ENCODE measurements at places on chromosomes 5 and 9.
A peak's percentile ranks its signal among the peaks of the same experiment; 100 is the strongest.

- no peak for DNase-seq
Measured at GRCh38 chr9:81112627-81113452, 576.5 kb downstream of the TLE1 start.

DNA sequence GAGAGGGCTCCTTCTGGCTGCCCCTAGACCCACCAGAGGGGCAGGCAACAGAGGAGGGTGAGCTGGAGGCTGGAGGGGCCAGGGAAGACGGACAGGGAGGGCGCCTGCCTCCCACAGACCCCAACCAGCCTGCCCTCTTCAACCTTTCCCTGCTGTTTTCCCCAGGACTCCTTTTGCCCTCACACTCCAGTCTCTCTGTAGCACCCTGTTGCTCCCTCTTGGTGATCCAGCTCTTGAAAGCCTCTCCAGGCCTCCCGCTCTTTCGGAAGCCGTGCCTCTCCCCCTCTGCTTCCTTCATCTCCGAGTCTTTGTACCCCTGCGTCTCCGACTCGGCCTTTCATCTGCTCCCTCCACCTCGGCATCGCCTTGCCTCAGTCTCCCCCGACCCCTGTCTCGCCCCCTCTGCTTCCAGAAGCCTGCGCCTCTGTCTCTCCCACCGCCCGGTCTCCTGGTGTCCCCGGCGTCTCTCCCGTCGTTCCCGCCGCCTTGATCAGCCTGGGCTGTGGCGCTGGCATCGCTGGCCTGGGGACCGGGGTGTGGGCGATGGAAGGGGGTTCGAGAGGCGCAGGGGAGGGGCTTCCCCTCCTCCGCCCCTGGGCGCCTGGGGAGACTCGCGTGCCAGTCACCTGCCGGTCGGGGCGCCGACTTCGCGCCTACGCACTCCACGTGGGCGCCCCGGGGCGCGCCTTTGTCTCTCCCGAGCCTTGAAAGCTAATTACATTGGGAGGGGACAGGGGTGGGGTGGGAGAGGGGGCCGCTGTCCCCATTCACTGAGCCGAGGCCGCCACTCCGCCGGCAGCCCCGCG is 5.3 kb upstream of the PRDM12 start:
- no peak for DNase-seq

- no peak for DNase-seq
Measured at GRCh38 chr5:153793699-153794098, 245.0 kb downstream of the FAM114A2 start.

GRCh38 chr5:118789366-118789765 is 199.0 kb downstream of the DTWD2 start:
- no peak for DNase-seq

- DNase-seq = no peak
Measured at GRCh38 chr5:138037907-138038633, 5.2 kb upstream of the FAM13B start.

- peak; percentile 16 for DNase-seq
Measured at GRCh38 chr5:108251350-108251749, 130.5 kb downstream of the FBXL17 start.

DNA sequence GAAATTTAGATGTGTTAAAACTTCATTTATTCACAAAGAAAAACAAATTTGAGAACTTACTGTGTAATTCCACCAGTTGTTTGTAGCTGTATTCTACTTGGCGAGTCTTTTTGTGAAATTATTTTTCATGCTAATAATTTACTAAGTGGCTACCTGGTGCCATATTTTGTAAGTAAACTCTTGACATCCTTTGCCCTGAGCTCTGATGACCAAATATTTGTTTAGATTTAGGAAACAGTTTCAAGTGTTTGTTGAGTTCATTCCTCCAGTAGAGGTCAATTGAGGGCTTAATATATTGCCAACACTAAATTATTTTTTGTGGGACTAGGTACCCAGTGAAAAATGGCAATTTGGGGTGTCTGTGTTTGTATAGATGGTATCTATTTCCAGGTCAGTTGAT is 3.7 kb downstream of the CNTLN start:
- no peak for DNase-seq

GRCh38 chr9:557601-558201 is 283.8 kb upstream of the DMRT1 start:
- DNase-seq = no peak

DNA sequence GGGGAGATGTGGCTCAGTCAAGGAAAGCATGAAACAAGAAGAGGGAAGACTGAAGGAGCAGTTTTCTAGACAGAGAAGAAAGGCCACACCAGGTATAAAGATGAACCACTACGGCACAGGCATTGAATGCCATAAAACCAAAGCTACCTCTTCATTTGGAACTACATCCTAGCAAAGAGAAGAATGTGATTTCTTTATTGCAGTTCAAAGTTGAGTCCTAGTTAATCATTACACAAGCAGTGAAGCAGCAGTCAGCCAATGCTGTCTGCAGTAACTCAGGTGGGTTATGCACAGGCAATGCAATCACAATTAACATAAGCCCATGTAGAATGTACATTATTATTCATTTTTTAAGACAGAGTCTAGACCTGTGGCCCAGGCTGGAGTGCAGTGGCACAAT is 21.7 kb upstream of the PCAT7 start:
- DNase-seq = no peak

GRCh38 chr9:34501889-34502425 is 20.8 kb downstream of the ENHO start:
- DNase-seq = peak; percentile 96

DNA sequence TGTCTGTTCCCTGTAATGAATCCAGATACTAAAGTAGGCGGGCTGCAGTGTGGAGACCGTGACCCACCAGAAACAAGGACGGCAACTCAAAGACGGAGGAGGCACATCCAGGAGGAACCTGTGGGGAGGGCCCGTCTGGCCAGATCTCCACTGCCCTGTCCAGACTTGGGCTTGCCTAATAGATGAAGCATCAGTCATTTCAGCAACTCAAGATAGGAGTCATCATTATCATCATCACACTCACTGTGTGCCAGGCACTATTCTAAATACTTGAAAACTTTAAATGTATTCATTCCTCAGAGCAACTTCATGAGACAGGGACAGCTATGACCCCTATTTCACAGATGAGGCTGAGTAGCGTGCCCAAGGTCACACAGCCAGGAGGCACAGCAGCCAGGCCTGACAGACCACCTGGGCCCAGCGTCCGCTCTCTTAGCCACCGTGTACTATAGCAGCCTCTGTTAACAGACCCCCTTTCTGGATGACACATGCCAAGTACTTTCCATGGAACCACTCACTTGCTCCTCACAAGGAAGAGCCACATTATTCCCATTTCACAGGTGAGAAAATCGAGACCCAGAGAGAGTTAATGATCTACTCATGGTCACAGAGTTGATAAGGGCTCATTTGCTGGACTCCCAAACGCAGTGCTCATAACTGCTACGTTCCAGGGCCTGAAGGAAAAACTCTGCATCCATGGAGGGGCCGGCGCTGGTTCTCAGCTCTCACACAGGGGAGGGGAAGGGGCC is 4.9 kb upstream of the IL4 start:
- no peak for DNase-seq

GRCh38 chr9:91812191-91812590 is 137.8 kb downstream of the ROR2 start:
- no peak for DNase-seq

DNA sequence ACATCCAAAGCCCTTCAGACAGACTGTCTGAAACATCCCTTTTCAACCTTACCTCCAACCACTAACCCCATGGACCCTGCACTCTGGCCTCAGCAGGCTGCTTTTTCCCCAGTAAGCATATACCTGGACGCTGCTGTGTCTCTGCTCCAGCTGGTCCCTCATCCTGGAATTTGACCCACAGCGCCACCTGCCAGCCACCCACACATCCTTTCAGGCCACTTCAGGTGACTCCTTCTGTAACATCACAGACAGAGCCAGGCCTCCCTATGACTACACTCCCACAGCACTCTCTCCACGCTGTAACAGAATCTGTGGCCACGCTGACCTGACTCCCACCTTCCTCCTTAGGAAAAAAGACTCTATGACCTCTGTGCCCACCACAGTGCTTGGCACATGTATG is 3.4 kb downstream of the MGAT1 start:
- no peak for DNase-seq

- DNase-seq = peak; percentile 1
Measured at GRCh38 chr9:38227656-38228055, 158.6 kb upstream of the SHB start.

DNA sequence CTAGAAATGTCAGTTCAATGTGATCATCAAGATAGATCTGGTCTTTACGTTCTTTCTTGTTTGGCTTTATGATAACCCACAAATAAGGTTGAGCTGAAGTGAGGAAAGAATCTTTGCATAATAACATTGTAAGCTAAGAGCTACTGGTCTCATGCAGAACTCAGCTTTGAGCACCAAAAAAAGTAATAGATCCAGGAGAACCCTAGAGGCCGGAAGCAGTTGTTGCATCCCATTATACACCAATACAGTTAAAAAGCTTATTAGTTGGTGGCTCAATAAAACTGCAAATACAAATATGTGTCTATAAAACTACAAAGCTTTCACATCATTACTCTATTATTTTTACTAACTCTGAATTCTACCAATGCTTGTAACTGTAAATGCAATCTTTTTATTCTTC is 85.5 kb upstream of the NUDT12 start:
- no peak for DNase-seq

- peak; percentile 35 for DNase-seq
Measured at GRCh38 chr9:76086539-76086938, 196.1 kb downstream of the PCSK5 start.

DNA sequence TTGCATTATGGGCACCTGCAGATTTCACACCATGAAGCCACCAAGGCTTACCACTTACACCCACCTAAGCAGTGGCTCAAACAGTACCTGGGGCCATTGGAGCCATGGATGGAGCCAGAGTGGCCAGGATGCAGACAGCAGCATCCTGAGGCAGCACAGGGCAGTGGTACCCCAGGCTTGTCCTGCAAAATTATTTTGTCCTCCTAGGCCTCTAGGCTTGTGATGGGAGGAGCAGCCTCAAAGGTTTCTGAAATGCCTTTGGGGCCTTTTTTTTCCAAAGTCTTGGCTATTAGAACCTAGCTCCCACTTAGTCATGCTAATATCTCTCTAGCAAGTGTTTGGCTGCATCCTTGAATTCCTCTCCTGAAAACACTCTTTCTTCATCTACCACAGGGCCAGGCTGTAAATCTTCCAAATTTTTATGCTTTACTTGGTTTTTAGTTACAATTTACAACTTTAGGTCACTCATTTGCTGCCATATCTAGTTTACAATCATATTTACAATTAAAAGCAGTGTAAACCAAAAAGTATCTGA is 15.7 kb downstream of the TMC1 start:
- DNase-seq = peak; percentile 83

DNA sequence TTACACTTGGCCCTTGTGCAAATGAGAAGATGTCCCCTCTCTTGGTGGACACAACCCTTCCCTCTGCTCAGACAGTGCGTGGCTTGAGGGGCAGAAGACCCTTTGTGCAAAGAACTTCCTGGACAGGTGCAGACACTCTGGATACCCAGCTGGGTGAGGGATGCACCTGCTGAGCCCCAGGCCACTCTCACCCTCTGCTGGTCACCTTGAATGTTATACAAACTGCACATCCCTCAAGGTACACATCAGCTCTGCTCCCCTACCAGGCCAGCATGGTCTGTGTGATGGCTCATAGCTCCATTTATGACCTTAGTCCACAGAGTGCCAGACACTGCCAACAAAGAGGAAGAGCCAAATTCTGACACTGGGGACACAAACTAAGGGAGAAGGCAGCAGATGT is 3.1 kb upstream of the DIRAS2 start:
- DNase-seq = no peak

DNA sequence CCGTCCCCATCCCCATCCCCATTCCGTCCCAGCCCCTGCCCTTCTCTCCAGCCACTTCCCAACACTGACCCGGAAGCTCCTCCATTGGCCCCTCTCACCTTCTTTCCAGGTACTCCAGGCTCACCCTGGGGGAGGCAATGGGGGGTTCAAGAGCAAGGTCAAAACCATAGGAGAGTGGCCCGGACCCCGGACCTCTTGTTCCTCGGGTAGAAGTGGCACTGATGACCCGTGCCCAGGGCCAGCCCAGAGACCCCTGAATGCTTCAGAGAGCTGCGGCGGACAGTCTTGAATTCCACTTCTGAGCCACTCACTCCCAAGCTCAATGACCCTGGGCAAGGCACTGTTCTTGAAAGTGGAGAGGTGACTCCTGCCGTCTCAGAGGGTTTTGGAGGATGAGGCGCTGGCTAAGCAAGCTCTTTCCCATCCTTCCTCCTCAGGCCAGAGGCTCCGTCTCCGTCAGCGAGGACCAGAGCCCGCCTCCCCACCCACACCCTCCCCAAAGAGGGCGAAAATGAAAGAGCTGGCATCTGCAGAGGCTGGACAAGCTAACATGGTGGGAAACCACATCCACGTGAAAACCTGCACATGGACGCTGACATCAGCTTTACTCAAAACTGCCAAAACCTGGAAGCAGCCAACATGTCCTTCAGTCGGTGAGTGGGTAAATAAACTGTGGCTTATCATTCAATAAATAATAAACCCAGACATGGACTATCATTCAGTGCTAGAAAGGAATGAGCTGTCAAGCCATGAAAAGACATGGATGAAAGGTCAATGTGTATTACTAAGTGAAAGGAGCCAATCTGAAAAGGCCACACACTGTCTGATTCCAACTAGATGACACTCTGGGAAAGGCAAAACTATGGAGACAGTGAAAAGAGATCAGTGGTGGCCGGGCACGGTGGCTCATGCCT is 27.3 kb upstream of the PHYKPL start:
- no peak for DNase-seq

DNA sequence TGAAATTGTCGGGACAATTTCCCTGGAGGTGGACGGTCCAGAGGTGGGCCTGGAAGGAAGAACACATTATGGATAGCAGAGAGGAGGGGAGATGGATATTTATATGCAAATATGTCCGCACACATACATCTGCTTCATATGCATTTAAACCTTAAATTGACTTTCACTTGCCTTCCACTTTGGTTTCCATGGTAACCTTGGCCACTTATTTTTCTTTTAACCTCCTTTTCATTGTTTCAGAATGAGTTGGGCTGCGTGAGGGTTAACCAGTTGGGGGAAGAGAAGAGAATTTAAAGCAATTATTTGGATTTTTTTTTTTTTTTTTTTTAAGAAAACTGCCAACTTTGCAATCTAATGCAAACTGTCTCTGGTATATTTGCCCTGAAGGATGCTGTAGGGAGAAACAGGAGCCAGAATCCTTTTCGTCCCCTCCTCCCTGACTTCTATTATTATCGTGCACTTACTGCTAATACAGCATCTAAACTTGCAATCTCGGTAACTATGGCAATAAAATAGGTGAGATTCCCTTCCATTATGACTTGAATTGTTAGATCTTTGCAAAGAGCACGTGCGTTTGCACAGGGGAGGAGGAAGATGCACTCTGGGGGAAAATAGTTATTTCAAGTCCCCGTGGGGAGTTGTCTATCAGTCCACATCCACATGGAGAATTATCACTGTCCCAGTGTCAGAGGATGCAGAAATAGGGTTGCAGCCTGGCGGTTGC is 35.6 kb downstream of the TLR4 start:
- DNase-seq = no peak

DNA sequence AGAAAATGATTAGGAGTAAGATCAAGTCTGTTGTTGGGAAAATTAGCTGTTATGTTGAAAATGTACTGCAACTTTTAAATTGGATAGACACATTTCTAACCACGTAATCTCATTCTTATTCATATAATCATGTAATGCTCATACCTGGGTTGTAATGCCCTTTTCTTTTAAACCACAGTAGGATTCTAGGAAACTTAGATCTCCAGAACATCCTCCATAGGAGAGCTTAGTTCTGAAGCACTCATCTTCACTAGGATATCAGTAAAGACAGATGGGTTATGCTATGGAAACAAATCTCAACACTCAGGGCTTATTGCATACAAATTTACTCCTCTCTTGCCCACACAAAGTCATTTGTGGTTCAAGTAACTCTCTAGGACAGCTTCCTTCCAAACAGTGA is 34.8 kb upstream of the ANXA1 start:
- no peak for DNase-seq
